Endothelial cell (in vitro differentiated cells): ENCODE measurements at places on chromosomes 7 and 10. TPM values are rescaled to one million over a fixed set of nuclear protein-coding genes. Genes with fewer than 3 reads are reported as not detected.

Gene KIF11
- total RNA-seq: 9.4 TPM

DNA sequence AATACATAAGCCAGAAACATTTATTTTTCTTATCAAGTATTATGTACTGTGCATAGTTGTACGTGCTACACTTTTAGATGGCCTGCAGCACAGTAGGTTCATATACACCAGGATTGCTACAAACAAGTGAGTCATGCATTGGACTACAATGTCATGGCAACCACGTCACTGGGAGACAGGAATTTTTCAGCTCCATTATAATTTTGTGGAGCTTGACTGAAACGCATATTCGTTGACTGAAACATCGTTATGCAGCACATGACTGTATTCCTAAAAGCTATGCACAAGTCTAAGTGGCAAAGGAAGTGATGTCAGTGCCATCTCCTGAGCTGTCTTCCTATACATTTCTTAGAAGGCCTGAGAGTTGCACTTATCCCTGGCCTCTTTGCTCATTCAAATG is 871.8 kb downstream of the IPMK start:
- H3K27me3 ChIP-seq: no peaks in the 10 kb centered on the region
- no peak overlapping the region for H3K27ac ChIP-seq
- no peaks in the 10 kb centered on the region for H3K36me3 ChIP-seq
- no peak for DNase-seq

GRCh38 chr10:89163265-89163995 is 43.7 kb downstream of the CH25H start:
- H3K4me1 ChIP-seq: peaks cover 11% of the 10 kb centered on the region
- no peak overlapping the region for H3K4me3 ChIP-seq
- DNase-seq: no peak
- H3K36me3 ChIP-seq: no peaks in the 10 kb centered on the region
- H3K27me3 ChIP-seq: peaks cover 3% of the 10 kb centered on the region

- no peak overlapping the region for H3K27ac ChIP-seq
- H3K36me3 ChIP-seq: peaks cover 3% of the 10 kb centered on the region
- no peaks in the 10 kb centered on the region for H3K27me3 ChIP-seq
- no peaks in the 10 kb centered on the region for H3K4me1 ChIP-seq
- no peak overlapping the region for H3K4me3 ChIP-seq
- no peak for DNase-seq
These were observed 586.6 kb downstream of the GALNT17 start for GRCh38 chr7:71718563-71718962.

- H3K27ac ChIP-seq: no peak overlapping the region
- peaks cover 12% of the 10 kb centered on the region for H3K36me3 ChIP-seq
- peaks cover 10% of the 10 kb centered on the region for H3K27me3 ChIP-seq
These were observed 37.8 kb downstream of the PTPRN2 start for GRCh38 chr7:158549616-158550393.

- H3K27me3 ChIP-seq: peaks cover 12% of the 10 kb centered on the region
- no peak for DNase-seq
- H3K27ac ChIP-seq: no peak overlapping the region
- peaks cover 10% of the 10 kb centered on the region for H3K36me3 ChIP-seq
- H3K4me3 ChIP-seq: no peak overlapping the region
These were observed 173.9 kb downstream of the ELFN1 start for GRCh38 chr7:1843921-1844335.

- no peaks in the 10 kb centered on the region for H3K36me3 ChIP-seq
- DNase-seq: no peak
- no peaks in the 10 kb centered on the region for H3K27me3 ChIP-seq
- no peak overlapping the region for H3K4me3 ChIP-seq
- H3K4me1 ChIP-seq: no peaks in the 10 kb centered on the region
These were observed 228.7 kb downstream of the CHRM2 start for GRCh38 chr7:137097111-137097510.

- peak overlapping the region; percentile 91 for H3K4me3 ChIP-seq
- H3K4me1 ChIP-seq: peaks cover 8% of the 10 kb centered on the region
- peak overlapping the region; percentile 77 for H3K27ac ChIP-seq
- peaks cover 8% of the 10 kb centered on the region for H3K27me3 ChIP-seq
- H3K36me3 ChIP-seq: no peaks in the 10 kb centered on the region
These were observed 46.4 kb upstream of the TMEM72 start for GRCh38 chr10:44864637-44865288.

GRCh38 chr10:48879451-48879850 is 60.2 kb downstream of the LRRC18 start:
- H3K27me3 ChIP-seq: peaks cover 6% of the 10 kb centered on the region
- no peak overlapping the region for H3K4me3 ChIP-seq
- H3K36me3 ChIP-seq: no peaks in the 10 kb centered on the region

DNA sequence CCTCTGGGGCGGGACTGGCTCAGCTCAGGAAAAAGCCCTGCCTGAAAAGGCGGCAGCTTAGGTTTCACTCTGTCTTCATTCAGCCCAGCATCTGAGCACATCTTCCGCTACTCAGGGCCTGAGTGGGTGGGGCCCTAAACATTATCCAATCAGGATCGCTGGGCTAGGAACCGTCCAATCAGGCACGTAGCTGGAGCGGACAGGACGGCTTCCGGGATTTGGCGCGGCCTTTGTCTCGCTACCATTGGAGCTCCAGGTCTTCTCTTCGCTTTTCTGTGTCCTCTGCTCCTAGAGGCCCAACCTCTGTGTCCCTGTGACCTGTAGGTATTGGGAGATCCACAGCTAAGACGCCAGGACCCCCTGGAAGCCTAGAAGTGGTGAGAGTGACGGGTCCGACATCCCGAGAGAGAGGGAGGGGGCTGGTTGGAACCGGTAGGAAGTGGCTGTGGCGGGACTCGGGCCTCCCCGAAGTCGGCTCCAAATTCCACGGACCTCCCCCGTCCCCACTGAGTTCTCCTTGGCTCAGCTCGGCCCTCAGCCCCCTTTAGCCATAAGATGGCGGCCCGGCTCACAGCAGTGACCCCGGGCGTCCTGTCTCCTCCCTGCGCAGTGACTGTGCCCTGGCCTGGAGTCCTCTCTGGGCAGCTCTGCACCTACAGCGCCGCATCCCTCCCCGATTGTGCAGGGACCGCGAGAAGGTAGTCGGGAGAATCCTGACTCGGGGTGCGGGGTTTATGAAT is 99.1 kb downstream of the ZNF680 start:
- no peaks in the 10 kb centered on the region for H3K4me1 ChIP-seq
- no peak overlapping the region for H3K4me3 ChIP-seq
- DNase-seq: no peak
- peaks cover 4% of the 10 kb centered on the region for H3K36me3 ChIP-seq
- H3K27me3 ChIP-seq: no peaks in the 10 kb centered on the region

- peaks cover 4% of the 10 kb centered on the region for H3K27me3 ChIP-seq
- no peak overlapping the region for H3K4me3 ChIP-seq
- DNase-seq: no peak
- no peaks in the 10 kb centered on the region for H3K36me3 ChIP-seq
These were observed 35.7 kb upstream of the UNC5B start for GRCh38 chr10:71176661-71177060.
